ENCODE measurements at places on chromosomes 3 and 15. TPM values are rescaled to one million over a fixed set of nuclear protein-coding genes. Genes with fewer than 3 reads are reported as not detected.
A peak's percentile ranks its signal among the peaks of the same experiment; 100 is the strongest.

The FETUB gene
- 0.42 TPM for polyA plus RNA-seq

The LYZL4 gene
- not detected for polyA plus RNA-seq

The STRA6 gene
- 0.58 TPM for polyA plus RNA-seq

The TGM4 gene
- 0.04 TPM for polyA plus RNA-seq

The NTRK3 gene
- polyA plus RNA-seq, result 9.4 TPM

GRCh38 chr3:168813225-168813802 is 717.6 kb upstream of the GOLIM4 start:
- DNase-seq, result no peak

GRCh38 chr3:106255870-106256248 is 387.0 kb upstream of the CBLB start:
- no peak for DNase-seq

- DNase-seq, result no peak
These were observed 78.7 kb downstream of the ITPR1 start for GRCh38 chr3:4571690-4572334.

DNA sequence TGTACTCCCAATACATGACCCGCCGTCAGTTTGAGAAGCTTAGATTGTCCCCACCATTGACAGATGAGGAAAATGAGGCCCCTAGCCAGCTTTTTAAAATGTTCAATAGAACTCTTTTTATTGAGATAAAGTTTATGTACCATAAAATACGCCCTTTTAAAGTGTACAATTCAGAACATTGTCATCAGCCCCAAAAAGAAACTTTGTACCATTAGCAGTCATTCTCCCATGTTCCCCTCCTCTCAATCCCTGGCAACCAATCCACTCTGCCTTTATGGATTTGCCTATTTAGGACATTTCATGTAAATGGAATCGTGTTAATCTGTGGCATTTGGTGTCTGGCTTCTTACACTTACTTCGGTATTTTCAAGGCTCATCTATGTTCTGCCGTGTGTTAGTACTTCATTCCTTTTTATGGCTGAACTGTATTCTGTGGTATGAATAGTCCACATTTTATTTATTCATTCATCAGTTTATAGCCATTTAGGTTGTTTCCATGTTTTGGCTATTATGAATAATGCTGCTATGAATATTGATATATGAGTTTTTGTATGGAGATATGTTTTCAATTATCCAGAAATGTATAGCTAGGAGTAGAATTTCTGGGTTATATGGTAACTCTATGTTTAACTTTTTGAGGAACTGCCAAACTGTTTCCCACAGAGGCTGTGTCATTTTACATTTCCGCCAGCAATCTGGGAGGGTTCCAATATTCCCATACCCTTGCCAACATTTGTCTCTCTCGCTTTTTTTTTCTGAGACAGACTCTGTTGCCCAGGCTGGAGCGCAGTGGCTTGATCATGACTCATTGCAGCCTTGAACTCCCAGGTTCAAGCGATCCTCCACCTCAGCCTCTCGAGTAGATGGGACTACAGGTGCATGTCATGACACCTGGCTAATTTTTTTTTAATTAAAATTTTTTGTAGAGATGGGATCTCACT is 15.3 kb upstream of the PTPN23 start:
- DNase-seq, result peak; percentile 46

GRCh38 chr3:8593021-8593827 is 51.4 kb downstream of the SSUH2 start:
- peak; percentile 77 for DNase-seq

- no peak for DNase-seq
These were observed 339.8 kb upstream of the WNT5A start for GRCh38 chr3:55826731-55827496.

GRCh38 chr3:14204515-14205284 is 26.1 kb downstream of the LSM3 start:
- DNase-seq, result no peak

- DNase-seq, result no peak
These were observed 119.2 kb upstream of the ZBED2 start for GRCh38 chr3:111714305-111714704.

GRCh38 chr3:50242381-50242770 is 6.4 kb downstream of the GNAI2 start:
- DNase-seq, result no peak

GRCh38 chr3:117170094-117170493 is 460.5 kb downstream of the TUSC7 start:
- DNase-seq, result no peak

GRCh38 chr15:35181538-35181937 is 96.4 kb upstream of the NANOGP8 start:
- no peak for DNase-seq

- DNase-seq, result no peak
These were observed 294.4 kb downstream of the OCA2 start for GRCh38 chr15:27804569-27805260.

- no peak for DNase-seq
These were observed 343.9 kb upstream of the SUCLG2 start for GRCh38 chr3:67998281-67998680.

All from muscle of back (tissue), 13 donors.